ENCODE measurements at places on chromosomes 5 and 9.

GRCh38 chr5:65927503-65928321 is 1.3 kb downstream of the ERBIN start:
- DNase-seq = no peak

DNA sequence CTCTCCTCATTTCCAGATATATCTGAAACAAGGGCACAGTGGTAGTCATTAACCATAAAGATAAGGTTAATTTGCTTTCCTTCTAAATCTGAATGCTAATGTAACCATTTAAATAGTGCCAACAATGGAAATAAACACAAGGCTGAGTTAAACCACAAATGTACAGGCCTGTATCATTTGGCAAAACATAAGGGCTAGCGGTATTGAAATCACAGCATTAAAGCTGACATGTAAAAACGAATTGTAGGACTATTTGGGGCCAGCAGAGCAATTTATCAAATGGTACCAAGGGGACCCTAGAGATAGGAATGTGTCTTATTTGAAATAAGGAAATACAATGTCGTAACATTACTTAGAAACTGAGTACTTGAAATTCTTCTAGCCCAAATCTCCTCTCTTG is 247.5 kb upstream of the RPS23 start:
- no peak for DNase-seq

DNA sequence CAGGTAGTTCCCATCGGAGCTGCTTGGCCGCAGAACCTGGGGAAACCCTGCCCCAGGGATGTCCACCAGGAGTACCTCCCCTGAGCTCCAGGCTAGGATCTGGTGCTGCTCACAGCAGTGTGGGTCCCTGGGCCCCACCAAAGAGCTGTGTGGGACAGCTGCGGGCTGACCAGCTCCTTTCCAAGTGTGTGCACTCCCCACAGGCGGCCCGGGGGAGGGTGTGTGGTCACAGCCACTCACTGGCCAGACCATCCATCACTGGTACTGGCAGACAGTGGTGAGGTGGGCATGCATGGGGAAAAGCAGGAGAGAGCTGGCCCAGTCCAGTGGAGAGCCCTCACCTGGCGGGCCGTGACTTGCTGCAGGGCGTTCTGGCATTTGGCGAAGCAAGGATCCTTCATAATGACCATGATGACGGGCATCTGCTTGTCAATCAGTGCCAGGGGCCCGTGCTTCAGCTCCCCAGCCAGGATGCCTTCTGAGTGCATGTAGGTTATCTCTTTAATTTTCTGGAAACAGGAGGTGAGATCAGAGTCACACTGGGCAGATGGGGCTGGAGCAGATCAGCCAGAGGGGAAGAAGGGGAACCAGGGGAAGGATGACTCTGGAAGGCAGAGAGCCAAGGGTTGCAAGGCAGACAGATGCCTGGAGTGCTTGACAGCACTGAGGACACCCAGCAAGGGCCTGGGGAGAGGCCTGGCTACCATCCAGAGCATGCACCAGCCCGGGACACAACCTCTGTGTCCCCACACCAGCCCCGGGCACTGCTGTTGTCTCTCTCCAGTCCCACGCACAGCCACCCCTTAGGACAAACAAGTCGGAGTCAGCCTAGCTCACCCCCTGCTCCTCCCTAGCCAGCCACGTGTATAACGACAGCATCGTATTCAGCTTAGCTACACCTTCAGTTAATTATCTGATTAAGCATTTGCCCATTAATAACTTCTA is 12.8 kb upstream of the MAPK9 start:
- DNase-seq = no peak

- no peak for DNase-seq
Measured at GRCh38 chr5:73447530-73448462, 781 bp downstream of the FOXD1 start.

DNA sequence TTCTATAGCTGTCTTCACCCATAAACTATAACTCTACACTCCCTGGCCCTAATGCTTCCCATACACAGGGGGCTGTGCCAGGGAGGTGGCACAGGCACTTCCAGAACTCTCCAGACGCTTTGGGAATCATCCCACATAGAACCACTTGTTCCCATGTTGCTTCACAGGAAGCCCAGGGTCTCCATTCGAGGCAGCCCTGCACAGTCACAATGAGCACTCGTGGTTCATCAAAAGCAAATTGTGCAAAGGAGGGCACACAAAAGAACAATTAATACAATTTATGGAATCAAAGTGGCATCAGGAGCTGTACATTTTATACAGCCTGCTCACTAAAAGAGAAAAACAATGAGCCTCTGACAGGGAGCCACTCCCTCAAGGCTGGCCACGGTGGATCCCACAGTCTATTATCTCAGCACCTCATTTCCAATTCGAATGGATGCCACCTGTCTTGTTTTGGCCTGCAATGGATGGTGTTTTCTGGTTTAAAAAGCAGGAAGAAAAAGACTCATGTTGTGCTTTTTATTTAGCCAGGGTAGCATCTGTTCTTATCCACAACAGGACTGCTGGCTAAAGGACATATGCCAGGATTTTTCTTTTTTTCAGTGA is 354.8 kb downstream of the ENC1 start:
- DNase-seq = no peak

DNA sequence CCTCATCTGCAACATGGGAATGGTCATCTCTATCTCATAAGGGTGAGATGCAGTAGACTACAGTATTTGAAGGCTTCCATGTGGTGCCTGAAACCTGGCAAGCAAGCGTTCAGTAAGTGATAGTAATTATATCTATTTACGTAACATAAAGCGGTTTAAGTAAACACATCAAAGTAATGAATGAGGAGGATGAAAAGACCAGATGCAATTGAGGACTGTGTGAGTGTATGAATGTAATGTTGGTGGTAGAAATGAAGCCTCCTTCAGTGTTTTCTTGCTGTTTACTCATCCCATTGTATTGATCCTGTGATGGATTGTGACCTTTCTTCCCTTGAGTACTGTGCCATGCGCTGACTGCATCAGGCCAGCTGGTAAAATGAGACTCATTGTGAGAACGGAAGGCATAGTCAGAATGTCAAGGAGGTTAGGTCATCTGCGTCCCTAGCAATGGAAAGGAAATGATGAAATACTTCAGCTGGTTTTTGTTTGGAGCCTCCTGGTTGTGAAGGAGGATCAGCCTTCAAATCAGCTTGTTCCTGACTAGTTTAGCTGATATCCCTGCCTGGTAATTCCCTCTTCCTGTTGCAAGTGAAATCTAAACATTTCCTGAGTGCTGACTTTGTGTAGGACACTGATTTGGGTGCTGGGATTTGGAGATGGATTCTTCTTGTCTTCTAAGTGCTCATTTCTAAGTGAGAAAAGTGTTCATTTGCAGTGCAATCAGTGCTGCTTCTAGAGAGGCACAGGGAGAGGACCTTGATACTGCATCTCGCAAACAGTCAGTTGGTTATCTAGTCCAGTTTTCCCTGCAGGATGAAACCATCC is 35.6 kb downstream of the TNFSF8 start:
- DNase-seq = no peak

GRCh38 chr5:134328619-134329018 is 38.4 kb downstream of the CDKL3 start:
- no peak for DNase-seq

GRCh38 chr9:98861781-98862504 is 54.5 kb downstream of the GALNT12 start:
- no peak for DNase-seq

DNA sequence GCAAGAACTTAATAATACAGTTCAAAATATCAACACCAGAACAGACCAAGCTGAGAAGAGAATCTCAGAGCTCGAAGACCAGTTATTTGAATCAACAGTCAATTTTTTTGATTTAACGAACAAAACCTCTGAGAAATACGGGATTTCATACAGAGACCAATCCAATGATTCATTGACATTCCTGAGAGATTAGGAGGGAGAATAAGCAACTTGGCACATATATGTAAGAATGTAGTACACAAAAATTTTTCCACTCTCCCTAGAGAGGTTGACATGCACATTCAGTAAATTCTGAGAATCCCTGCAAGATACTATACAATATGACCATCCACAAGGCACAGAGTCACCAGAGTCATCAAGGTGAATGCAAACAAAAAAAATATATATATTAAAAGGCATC is 1577.3 kb upstream of the C9orf72 start:
- no peak for DNase-seq

GRCh38 chr9:84111726-84112125 is 131.1 kb downstream of the RMI1 start:
- no peak for DNase-seq

DNA sequence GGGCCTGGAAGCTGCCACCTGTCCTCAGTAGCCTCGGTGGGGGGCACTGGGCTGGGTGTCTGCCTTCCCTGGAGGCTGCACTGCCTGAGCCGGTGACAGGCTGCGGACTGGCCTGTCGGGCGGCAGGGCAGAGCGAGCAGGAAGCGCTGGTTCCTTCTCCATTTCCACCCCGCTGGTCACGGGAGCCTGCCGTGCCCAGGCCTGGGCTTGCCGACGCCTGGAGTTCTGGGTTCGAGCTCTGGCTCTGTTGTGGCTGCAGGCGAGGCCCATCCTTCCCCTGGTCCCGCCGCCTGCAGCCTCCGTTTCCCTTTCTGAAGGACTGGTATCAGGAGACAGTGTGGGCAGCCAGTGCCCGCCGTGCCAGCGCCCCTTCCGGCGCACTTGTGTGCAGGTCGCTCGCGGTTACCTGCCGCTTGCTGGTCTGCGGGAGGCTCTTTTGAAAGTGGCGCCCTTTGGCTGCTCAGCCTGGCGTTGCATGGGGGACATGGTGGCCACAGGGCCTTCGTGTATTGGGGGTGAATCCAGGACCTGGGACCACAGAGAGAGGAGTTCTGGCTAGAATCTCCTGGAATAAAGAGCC is 34.0 kb downstream of the RXRA start:
- DNase-seq = no peak

DNA sequence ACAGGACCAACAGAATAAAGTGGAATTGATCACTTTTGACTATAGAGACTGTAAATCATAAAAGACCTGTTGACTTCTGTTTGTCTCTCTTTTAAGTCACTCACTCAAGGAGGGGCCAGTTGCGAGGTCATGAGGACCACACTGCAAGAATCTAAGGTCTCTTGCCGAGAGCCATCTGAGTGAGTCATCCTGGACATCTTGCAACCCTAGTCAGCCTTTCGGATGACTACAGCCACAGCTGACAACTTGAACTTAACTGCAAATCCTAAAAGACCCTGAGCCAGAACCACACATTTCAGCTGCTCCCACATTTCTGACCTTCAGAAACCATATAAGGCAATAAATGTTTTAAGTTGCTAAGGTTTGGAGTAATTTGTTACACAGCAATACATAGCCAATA is 129.7 kb upstream of the RAD23B start:
- DNase-seq = no peak

DNA sequence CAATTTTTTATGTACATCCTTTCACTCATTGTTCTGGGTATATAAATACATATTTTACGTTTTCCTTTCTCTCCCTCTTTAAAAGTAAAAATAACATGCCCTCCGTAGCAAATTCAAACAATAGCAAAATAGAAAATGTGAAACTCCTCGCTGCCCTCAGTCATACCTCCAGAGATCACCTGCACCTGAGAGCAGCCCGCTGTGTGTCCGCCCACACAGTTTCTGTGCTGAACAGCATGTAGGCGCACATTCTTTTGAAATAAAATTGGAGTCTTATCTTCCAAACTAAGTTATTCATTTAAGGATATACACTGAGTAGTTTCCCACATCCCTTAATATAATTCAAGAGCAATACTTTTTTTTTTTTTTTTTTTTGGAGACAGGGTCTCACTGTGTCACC is 255.7 kb downstream of the AOPEP start:
- no peak for DNase-seq

DNA sequence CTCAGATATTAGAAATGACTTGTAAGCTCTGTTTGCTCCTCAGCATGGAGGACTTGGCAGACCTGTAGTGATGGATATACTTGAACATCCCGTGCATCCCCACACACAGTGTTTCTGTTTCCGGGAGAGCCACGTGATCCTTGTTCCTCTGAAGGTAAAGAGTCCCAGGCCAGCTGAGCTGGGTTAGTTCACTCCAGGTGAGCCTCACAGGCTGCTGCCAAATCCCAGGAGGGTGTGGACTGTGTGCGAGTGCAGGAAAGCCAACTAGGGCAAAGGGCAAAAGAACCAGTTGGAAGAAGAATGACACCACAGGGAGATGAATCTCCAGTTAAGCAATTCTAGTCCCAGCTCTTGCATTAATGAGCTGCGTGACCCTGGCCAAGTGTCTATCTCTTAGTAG is 10.4 kb upstream of the TOMM5 start:
- DNase-seq = no peak

- no peak for DNase-seq
Measured at GRCh38 chr9:129482521-129483414, 138.1 kb downstream of the C9orf50 start.

DNA sequence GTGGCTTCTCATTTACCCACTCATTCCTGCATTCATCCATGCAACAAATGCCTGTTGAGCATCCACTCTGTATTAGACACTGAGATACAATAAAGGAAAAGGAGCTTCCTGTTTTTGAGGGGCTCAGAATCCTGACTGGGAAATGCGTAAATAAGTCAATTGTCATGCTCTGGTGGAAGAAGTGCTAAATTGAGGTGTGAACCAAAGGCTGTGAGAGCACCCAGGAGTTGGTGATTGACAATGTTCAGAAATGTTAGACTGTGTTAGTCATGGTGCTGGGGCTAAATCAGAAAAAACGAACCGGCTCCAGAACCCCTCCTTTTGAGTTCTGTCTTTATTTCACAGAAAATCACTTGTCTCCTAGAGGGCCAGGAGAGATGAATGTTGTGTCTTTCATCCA is 558.6 kb upstream of the SGCD start:
- no peak for DNase-seq

DNA sequence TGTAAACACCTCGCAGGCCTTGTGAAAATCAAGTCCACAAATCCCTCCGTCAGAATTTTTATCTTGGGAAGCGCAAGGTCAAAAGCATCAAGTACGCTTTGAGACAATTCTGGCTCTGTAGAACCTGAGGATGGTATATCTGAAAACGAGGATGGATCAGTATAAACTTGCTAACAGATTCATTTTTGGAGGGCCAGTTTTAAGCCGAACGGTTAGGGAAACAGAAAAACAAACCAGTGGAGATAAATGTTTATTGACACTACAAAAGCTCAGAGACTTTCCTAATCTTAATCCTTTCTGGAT is 352 bp upstream of the PGGT1B start:
- DNase-seq = no peak

DNA sequence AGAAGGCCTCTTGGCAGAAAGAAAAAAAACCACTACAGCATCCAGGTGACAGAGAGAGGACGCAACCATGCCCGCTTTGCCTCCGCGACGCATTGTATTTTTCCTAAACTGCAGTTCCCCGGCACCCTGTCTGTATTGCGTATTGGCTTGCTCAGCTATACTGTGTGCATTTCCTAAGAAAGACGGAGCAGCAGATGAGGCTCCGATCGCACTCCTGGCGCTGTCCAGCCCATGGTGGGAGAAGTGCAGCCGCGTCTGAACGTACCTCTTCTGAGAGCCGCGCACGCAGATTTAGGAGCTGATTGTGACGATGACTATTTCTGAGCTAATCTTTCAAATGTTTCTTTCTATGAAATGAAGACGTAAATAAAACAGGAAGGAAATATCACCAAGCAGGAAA is 366.5 kb downstream of the IRX1 start:
- DNase-seq = no peak

DNA sequence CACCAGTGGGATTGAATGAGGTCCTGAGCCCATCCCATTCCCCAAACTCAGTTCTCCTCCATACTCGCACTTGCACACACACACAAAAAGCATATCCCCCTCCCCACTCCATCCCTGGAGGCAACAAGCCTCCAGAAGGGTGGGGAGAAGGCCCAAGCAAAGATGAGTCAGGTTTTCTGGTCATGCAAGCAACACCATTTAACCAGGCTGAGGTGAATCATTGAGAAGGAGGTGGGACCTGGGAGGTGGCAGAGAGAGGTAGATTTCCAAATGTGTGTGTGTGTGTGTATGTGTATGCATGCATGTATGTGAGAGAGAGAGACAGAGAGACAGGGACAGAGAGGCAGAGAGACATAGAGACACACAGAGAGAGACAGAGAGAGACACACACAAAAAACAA is 185.2 kb upstream of the TRIM32 start:
- no peak for DNase-seq
